Stimulated activated CD8-positive, alpha-beta memory T cell treated with anti-CD3 and anti-CD28 coated beads, Interleukin-7, amount 100 ng/mL, for 1 hour (primary cell): ENCODE measurements at places on chromosomes 11 and 22.

DNA sequence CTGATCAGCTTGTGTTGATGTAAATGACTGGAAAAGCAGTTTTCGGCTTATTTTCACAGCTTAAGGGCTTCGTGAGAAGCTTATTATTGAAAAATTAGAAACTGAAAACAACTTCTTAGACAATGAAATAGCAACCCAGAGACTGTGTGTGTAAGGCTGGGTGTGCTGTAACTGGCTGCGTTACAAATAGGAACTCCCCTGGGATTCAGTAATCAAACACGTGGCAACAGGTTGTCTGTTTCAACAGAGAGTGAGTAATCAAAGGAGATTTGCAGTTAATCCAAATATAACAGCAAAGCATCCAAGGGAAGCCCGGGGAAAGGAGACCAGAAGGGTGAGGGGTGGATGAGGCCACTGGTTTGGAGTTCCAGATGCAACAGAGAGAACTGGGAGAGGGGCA, 19.2 kb downstream of the NTM start:
- DNase-seq: no peak

DNA sequence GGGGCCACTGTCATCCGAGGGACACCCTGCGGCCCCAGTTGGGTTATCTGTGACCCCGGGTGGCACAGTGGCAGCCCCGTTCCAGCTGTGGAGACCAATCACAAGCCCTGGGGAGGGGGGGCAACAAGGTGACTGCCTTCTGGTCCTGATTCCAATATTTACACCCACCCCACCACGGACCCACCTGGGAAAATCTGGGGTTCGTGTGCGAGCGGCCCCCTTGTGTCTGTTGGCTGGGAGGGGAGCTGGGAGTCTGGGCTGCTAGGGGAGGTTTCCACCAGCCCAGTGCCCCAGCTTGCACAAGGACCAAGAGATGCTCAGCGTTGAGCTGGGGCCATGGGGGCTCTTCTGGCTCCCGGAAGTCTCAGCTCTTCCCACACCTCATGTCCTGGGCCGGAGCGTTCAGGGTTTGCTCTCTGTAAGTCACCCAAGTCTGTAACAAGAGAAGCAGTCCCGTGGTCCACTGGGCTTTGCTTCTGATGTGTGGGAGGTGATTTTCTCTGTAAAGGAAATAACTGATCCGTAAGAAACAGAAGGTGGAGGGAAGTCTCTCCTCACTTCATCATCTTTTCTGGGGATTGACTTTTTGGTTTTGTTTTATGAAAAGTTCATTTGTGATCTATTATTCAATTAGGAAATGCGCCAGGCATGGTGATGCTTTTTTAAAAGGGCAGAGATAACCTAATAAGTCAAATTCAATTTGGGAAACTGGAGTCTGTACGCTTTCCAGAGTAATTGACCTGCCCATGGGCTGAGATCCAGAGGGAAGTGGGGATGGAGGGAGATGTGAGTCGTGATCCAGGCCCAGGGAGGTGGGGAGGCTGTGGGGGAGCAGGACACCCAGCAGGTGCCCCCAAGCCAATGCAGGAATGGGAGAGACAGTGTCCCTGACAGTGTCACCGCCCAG, 22.4 kb upstream of the GAL start:
- no peak for DNase-seq

GRCh38 chr11:1054143-1055108, 17.9 kb upstream of the MUC6 start:
- DNase-seq: no peak

DNA sequence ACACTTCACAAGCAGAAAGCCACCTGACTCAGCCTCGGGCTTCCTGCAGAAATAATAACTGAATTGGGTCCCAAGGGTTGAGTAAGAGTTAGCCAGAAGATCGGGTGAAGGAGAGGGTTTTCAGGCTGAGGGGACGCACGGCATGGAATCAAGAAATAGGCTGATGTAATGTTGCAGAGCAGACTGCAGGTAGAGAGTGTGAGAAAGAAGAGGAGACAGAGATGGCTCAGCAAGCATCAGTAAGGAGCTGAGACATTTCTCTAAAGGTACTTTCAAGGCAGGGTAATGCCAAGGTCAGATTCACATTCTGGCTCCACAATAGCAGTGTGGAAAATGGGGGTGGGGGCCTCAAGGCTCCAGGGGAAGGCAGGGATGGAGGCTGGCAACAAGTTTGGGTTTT, 18.6 kb downstream of the HIRA start:
- DNase-seq: no peak
